ENCODE measurements at places on chromosomes 7 and 10.
A peak's percentile ranks its signal among the peaks of the same experiment; 100 is the strongest.

DNA sequence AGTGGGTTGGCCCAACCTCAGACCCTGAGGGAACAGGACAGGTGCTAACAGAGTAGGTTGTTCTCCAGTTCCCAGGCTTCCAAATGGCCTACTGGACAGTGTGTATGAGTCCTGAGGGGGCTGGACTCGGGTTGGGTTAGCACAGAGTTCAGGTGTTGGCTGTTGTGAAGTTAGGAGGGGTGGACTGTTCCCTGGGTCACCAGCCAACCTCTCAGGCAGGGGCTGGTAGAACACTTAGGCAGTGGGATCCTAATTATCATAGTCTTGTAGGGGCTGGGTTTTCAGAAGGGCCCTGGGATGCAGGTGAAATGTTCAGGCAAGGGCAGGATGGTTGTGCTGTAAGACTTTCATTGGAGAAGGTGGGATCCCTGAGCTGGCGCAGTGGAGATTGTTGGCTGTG, 293.0 kb downstream of the ZWINT start:
- DNase-seq, result no peak

- no peak for DNase-seq
Measured at GRCh38 chr7:71604818-71605414, 473.0 kb downstream of the GALNT17 start.

- peak; percentile 12 for DNase-seq
Measured at GRCh38 chr10:110783509-110784107, 88.1 kb upstream of the PDCD4 start.

DNA sequence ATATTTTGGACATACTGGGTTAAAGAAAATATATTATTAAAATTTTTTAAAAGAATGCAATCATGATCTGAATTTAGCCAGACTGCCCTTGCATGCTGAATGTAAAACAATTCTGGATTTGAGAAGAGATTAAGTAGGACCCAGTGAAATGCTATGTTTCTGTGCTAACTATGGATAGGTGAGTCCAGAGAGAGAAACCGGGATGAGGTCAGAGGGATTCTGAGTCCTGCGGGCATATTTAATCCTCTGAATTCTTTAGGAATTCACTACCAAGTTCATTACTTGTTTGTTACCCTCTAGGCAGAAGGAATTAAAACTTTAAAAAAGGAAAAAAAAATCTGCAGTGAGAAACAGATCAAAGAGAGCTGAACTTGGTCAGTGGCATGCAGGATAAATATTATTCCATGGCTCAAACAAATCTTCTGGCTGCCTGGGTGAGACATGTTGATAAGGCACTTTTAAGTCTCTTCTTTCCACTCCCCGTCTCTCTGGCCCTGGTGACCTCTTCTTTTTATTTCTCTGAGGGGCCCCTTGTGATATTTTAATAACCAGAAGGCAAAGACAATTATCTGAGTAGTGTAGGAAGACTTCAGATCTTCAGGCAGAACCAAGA, 50.2 kb upstream of the LYZL1 start:
- no peak for DNase-seq

DNA sequence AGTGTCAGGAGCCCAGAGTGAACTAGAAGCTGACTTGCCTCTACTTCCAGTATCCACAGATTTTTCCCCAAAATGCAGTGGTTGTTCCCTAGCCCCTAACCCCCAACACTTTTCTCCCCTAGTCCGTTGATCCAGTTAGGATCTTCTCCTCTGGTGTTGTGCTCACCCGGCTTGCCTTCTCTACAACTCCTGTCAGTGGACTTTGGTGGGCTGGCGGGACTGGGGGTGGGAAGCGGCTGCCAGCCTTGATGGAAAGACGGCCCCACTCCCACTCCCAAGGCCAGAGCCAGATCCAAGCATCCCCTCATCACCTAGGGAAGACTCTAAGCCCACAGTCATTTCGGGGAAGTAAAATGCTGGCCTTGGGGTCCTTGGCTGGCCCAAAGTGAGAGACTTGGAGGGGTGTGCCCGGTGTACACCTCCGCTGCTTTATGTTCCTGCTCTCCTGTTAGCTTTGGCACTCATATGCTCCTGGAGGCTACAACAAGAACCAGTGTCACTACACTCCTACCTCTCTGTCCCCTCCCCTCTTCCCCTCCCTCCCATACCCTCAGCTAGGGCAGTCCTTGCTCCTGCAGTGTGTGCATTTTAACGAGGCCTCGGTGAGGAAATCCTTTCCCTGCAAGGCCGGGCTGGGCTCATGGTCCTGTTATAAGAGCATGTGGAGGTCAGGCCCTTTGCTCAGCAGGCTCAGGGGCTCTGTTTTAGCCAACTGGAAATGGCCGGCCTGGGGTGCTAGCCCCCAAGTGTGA, 930 bp upstream of the HOXA10 start:
- no peak for DNase-seq

- no peak for DNase-seq
Measured at GRCh38 chr10:44322137-44322536, 62.8 kb downstream of the CXCL12 start.

DNA sequence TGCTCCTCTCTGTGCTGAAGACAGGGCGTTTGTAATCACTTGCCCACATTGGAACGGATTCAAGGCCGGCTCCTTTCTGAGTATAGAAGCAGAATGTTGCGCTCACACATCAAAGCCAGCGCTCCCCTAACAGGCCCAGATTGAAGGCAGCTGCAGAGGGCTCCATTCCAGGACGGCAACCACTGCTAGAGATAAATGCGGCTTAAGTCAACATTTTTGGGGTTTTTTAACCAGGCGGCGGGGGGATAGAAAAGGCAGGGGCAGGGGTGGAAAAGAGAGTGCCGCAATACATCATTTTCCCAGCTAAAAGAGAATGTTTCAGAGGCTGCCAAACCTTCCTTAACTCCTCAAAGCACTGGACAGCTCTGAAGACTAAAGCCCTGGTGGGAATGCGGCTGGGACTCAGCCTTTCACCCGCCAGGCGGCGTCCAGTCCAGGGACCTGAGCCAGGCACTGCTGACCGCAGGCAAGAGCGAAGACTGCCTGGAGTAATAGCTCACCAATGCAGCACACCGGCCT, 189.6 kb downstream of the TNS3 start:
- peak; percentile 96 for DNase-seq

DNA sequence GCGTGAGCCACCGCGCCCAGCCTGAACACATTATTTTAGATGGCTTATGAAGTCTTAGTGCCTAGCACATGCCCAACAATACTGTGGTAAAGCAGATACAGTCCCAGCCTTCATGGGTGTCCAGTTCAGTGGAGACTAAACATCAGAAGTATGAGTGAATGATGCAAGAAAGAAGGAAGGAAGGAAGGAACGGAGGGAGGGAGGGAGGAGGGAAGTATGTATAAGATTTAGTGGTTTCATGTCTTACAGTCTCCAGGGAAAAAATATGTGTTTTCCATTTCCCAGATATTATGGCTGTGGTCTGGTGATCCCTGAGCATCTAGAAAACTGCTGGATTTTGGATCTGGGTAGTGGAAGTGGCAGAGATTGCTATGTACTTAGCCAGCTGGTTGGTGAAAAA, 2.9 kb downstream of the AS3MT start:
- peak; percentile 10 for DNase-seq

GRCh38 chr7:40033826-40034225, 83.8 kb downstream of the CDK13 start:
- no peak for DNase-seq

- DNase-seq, result no peak
Measured at GRCh38 chr10:72513910-72514309, 112.0 kb downstream of the MICU1 start.

All from AG10803 (cell line).